ENCODE measurements at places on chromosomes 4 and X. TPM values are rescaled to one million over a fixed set of nuclear protein-coding genes. Genes with fewer than 3 reads are reported as not detected.

Gene FSTL5
- 13.2 TPM for total RNA-seq

Gene MAGT1
- total RNA-seq: 130 TPM

Gene GAGE13
- 1.4 TPM for total RNA-seq

Gene CFI
- 1.1 TPM for total RNA-seq

Gene FAM156A
- total RNA-seq: 9.0 TPM

Gene ATP1B4
- total RNA-seq: not detected

Gene TCEAL6
- total RNA-seq: not detected

Gene IL21
- total RNA-seq: not detected

Gene COX7B2
- total RNA-seq: not detected

Gene RAB41
- total RNA-seq: not detected

Gene UCHL1
- 98.2 TPM for total RNA-seq

Gene SGMS2
- total RNA-seq: 15.3 TPM

Gene SSX2
- not detected for total RNA-seq

Gene SLC25A43
- 20.5 TPM for total RNA-seq

Gene ZNF732
- total RNA-seq: not detected

Gene EDNRA
- total RNA-seq: 0.36 TPM

Gene SMR3B
- not detected for total RNA-seq

Gene BTC
- total RNA-seq: 0.20 TPM

Gene STK32B
- 13.7 TPM for total RNA-seq

Gene AREG
- 2.4 TPM for total RNA-seq

Gene EREG
- total RNA-seq: 46.3 TPM

Gene CT45A5
- 0.29 TPM for total RNA-seq

Gene DSPP
- not detected for total RNA-seq

Gene MAGEB3
- not detected for total RNA-seq

Gene SPANXN1
- not detected for total RNA-seq

Gene ARX
- total RNA-seq: not detected

Gene MTMR8
- total RNA-seq: 0.24 TPM

Gene TMSB15A
- total RNA-seq: 27.1 TPM

Gene UNC5C
- total RNA-seq: 0.48 TPM

Gene MAGEC1
- total RNA-seq: 0.10 TPM

All from RPMI7951 (cell line).